ENCODE measurements at places on chromosomes 5 and 9.

DNA sequence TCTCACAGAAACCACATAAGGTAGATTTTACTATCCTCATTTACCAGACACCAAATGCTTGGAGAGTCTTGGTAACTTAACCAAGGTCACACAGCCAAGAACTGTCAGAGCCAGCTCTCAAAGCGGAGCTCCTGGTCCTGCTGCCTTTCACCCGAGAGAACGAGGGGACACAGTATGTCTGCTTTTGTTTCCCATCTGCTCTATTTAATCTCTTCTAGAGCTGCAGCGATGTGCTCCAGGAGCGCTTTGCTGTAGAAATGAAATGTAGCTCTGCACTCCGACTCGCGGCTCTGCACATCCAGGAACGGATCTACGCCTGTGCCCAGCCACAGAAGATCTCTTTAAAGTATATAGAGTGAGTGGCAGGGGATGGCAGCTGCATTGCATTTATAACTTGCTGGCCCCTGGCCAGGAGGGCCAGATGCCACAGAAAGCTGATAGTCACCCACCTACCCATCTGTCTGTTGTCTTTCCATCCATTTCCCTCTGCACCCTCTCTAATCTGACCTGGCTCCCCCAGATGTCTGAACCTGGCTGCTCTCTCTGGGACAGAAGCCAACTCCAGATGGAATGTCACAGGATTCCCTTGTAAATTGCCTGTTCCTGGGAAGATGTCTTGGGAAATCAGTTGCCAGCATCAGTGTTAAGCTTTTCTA lies 21.4 kb upstream of the TRMT10B start:
- peak; percentile 55 for DNase-seq

- DNase-seq = no peak
Observed at GRCh38 chr5:125129151-125129806, 382.8 kb upstream of the ZNF608 start.

DNA sequence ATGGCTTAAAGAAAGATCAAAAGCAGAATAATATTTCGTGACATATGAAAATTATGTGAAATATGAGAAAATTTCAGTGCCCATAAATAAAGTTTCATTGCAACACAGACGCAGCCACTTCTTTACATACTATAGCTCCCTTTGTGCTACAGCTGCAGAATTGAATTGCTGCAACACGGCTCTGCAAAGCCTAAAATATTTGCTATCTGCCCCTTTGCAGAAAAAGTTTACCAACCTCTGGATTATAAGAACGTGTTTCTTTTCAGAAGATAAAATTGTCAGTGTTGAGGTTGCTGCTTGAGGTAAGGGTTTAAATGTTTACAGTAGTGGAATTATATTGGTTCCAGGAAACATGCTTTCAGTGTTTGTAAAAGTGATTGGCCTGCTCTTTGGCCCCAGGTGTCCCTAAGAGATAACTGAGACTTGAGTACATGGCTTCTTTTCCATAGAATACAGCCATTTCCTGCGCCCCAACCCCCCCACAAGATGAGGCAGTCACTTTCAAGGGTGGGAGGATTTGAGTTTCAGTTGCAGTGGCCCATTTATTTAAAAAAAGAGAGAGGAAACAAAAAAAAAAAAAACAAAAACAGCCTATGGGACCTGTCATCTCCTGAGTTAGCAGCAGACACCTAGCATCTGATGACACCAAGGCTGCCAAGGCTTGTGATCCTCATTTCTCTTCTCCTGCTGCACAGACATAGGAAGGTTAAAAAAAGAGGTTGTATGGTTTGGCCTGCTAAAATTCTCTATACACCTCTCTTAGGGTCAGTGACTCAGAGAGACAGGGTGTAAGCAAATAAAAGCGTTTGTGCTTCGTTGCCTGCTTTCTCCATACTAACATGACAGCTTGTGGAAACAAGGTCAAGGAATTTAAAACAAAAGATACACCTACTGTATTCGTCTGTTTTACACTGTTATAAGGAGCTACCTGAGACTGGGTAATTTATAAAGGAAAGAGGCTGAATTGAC lies 28.0 kb upstream of the HTR4 start:
- no peak for DNase-seq

DNA sequence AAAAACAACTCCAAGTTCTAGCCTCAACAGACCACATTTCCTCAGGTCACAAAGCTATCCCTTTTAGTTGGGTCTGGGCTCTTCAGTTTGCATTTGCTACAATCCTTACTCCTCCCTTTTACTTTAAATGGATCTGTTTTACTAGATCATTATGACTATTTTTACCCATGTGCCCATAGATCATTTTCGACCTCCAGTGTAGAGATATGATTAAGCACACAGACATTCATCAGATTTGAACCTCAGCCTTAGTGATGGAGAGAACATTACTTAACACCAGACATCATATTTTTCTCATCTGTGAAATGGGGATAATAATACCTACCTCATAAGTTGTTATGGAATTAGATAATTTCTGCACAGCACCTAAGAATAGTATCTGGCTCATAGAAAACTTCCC lies 141.9 kb downstream of the NPR3 start:
- no peak for DNase-seq

DNA sequence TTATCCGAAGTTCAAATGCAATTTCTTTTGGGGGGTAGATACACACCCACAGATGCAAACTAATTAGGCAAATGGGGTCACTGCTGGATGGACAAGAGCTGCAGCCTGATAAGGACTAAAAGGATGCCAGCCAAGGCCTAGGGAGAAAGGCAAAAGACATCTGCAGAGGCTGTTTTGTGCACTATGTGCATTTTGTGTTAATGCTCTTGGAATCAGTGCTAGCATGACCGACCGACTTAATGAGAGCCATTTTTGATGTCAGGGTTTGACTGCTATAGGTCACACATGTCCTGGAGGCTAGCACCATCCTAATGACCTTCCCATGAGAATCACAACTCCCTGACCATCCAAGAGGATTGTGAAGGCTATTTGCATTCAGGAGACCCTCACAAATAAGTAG lies 34.6 kb downstream of the PLAC8L1 start:
- DNase-seq = no peak

- DNase-seq = no peak
Observed at GRCh38 chr5:155624597-155625241, 611.2 kb downstream of the KIF4B start.

DNA sequence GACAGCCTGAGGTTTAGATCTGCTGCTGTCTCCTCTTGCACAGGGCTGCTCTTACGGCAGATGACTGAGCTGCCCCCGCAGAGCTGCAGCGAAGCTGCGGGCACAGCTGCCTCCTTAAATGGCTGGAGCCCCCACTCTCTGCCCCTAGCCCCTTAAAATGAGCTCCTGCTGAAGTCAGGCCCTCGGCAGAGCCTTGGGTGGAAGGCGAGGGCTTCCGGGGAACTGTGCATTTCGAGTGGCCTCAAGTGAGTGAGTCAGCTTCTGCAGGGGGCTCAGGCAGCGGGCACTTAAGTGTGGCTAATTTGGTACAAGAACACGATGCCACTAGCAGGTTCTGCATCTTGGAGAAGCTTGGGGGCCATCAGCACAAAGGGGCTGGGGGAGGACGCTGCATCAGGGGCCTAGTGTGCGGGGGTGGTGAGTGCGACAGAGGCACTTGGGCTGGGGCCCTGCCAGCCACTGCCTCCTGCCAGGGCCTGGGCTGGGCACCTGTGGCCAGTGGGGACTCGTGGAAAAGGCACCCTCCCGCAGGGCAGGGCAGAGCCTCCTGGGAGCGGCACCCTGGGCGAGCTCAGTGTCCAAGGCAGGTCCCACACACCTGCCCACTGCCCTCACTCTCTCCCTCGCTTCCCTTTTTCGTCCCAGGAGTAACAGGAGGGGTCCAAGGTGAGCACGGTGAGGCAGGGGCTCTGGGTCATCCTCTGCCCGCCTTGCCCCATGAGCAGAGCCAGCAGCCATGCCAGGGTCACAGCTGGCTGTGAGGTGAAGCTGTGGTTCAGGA lies 28.8 kb upstream of the RNU6ATAC start:
- no peak for DNase-seq

DNA sequence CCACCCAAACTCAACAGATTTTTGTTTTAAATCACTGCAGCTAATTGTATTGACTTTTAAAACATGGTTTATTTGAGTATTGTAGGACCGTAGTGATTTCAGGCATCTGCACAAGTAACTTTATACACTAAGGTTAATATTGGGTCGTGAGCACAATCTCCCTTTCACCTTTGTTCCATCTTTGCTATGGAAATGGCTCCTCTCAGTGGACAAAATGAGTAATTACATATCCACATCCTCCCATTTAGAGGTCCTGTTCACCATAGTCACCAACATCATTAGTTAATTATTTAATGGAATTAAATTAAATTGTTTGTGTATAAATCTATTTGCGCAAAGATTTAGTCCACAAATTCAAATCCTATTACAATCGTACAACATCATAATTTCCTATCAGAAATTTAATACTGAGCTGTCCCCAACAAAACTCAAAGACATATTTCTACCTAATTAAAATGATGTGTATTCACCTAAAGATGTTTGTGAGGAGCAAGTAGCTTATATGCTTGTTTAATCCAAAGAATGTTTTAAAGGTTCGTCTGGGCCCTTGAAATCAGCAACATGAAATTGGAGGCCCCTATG lies 173.0 kb upstream of the DAPK1 start:
- DNase-seq = peak; percentile 29

GRCh38 chr9:93677641-93678136 lies 101.3 kb downstream of the PHF2 start:
- DNase-seq = no peak

- no peak for DNase-seq
Observed at GRCh38 chr5:95621839-95622629, 2.1 kb downstream of the GPR150 start.

GRCh38 chr5:122310889-122311288 lies 1.1 kb upstream of the SNCAIP start:
- no peak for DNase-seq

- DNase-seq = no peak
Observed at GRCh38 chr9:126169736-126170135, 156.9 kb upstream of the MVB12B start.

- DNase-seq = peak; percentile 34
Observed at GRCh38 chr5:81579262-81579924, 171.5 kb downstream of the SSBP2 start.

GRCh38 chr9:8494571-8494970 lies 695.0 kb upstream of the DMAC1 start:
- DNase-seq = no peak

GRCh38 chr5:88682881-88683361 lies 200.1 kb downstream of the MEF2C start:
- DNase-seq = no peak

Measured in SK-N-DZ (cell line).